ENCODE measurements at places on chromosomes 5 and 9. TPM values are rescaled to one million over a fixed set of nuclear protein-coding genes. Genes with fewer than 3 reads are reported as not detected.
A peak's percentile ranks its signal among the peaks of the same experiment; 100 is the strongest.

F2RL1 gene
- total RNA-seq = 0.16 TPM

RIMOC1 gene
- 19.3 TPM for total RNA-seq

LRRC19 gene
- not detected for total RNA-seq

ADAMTS19 gene
- total RNA-seq = 2.8 TPM

RNF183 gene
- not detected for total RNA-seq

ADGRD2 gene
- not detected for total RNA-seq

GARIN3 gene
- total RNA-seq = not detected

IFNA2 gene
- not detected for total RNA-seq

LCN9 gene
- total RNA-seq = not detected

PPP2CA gene
- 102 TPM for total RNA-seq

SLC36A3 gene
- total RNA-seq = not detected

ZCCHC9 gene
- 20.2 TPM for total RNA-seq

FAM200C gene
- total RNA-seq = 9.6 TPM

MTX3 gene
- 16.4 TPM for total RNA-seq

RGS7BP gene
- total RNA-seq = 0.49 TPM

DMXL1 gene
- 50.8 TPM for total RNA-seq

IFNA13 gene
- not detected for total RNA-seq

DMRT2 gene
- total RNA-seq = 0.33 TPM

FAM151B gene
- 3.2 TPM for total RNA-seq

DNA sequence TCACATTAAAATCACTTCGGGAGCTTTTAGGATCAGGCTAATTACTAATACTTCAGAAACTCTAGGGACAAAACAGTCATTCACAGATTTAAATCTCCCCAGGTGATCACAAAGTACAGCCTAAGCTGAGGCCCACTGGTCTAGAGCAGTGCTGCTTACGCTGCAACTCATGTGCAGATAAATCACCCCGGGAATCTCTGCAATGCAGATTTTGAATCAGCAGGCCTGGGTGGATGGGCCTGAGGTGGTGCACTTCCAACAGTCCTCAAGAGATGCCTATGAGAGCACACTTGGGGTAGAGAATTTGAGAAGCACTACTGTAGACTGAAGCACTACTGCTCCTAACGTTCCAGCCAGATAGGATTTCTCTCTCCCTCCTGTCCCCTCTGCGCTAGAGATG lies 28.4 kb downstream of the CSF1R start:
- peak; percentile 10 for DNase-seq

DNA sequence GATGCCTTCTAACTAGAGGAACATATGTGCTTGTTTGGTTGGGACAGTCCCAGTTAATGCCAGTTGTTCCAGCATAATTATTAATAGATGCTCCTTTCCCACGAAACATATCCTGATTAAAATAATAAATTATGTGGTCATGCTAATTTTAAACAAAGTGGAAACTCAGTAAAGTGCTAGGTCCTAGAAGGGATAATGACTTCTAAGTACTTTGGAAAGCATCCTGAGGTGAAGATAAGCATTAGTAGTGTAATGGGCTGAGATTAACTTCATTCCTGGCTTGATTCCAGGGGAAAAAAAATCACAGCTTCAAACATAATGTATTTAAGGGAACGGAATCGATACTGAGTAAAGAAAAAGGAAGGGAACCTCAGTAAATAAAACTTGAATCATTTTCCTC lies 213.7 kb upstream of the SNX2 start:
- DNase-seq = no peak

GRCh38 chr9:35861161-35861897 lies 8.9 kb downstream of the OR13J1 start:
- peak; percentile 30 for DNase-seq

DNA sequence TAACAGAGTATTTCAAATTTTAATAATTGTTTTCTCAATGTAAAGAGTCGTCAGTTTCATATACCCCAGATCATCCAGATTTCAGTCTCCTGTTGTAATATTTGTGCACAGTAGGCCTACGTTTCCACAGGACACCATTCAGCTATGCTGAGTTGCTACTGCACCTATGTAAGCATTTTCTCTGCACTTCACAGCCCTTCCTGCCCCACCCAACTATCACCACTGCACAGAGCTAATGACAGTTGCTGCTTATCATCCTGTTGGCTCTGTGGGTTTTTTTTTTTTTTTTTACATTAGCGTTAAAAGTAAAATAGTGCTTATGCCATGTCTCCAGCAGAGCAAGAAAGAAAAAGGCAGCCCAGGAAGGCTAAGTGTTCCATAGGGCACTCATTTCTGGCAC lies 5.9 kb upstream of the PRKACG start:
- no peak for DNase-seq

- no peak for DNase-seq
These were observed 129.1 kb downstream of the FANCC start for GRCh38 chr9:95188459-95188858.

DNA sequence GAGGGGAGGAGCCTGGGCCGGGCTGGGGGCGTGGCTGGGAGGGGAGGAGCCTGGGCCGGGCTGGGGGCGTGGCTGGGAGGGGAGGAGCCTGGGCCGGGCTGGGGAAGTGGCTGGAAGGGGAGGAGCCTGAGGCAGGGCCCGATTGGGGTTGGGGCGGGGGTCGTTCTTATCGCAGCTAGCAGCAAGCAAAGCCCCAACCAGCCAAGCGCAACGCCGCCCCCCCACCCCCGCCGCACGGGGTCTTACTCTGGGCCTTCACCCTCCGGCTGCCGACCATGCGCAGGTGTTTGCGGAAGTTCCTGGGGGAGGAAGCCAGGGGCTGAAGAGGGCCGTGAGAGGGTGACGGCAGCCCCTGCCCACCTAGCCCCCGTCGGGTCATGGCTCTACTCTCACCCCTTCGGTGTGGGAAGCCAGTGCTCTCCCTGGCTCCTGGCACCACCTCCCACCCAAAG lies 5.0 kb downstream of the NSMF start:
- DNase-seq = peak; percentile 88

GRCh38 chr5:117333011-117333410 lies 758.4 kb upstream of the SEMA6A start:
- no peak for DNase-seq

GRCh38 chr5:131378721-131379541 lies 115.1 kb downstream of the CDC42SE2 start:
- no peak for DNase-seq

DNA sequence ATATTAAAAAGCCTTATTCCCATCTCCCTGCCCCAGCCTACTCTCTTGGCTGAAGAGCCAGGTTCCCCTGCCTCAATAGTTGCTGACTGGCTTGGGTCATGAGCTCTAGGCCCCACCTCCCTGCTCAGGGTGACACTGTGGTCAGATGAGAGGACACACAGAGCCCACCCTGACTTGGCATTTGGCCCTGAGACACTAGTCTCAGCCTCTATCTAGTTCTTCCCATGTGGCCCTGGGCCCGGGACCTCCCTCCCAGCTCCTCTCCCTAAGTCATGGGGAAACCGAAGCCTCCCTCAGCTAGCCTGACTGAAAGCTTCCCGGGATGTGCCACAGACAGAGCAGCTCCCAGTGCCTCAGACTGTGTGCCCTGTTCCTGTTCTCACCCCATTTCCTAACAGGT lies 5.8 kb upstream of the MYOZ3 start:
- DNase-seq = no peak

DNA sequence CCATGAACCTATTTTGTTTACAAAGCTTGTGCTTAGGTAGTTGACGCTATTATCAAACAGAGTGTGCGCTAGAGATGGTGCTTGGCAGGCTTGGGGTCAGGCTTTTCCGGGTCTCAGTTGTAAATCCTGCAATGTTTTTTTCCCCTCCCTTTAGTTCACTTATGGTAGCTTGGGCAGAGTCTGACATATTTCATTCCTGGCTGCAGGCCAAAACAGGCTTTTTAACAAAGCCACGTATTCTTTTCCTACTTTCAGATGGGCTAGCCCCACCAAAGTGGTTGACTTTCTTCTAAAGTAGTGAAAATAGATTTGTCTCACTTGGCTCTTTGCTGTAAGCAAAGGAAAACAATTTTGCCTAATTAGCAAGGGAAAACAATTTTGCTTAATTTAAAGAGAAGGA lies 58.0 kb upstream of the FBN2 start:
- DNase-seq = no peak

DNA sequence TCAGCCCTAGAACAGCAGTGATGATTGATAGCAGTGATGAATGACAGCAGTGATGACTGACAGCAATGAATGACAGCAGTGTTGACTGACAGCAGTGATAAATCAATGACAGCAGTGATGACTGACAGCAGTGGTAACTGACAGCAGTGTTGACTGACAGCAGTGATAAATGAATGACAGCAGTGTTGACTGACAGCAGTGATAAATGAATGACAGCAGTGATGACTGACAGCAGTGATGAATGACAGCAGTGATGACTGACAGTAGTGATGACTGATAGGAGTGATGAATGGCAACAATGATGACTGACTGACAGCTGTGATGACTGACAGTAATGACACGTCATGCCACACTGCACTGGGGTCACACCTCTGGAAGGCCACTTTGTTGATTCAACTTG lies 106.8 kb downstream of the ENTREP1 start:
- DNase-seq = no peak

GRCh38 chr9:110089681-110090370 lies 118.1 kb downstream of the C9orf152 start:
- DNase-seq = no peak

GRCh38 chr5:36377192-36377591 lies 75.5 kb upstream of the RANBP3L start:
- no peak for DNase-seq

DNA sequence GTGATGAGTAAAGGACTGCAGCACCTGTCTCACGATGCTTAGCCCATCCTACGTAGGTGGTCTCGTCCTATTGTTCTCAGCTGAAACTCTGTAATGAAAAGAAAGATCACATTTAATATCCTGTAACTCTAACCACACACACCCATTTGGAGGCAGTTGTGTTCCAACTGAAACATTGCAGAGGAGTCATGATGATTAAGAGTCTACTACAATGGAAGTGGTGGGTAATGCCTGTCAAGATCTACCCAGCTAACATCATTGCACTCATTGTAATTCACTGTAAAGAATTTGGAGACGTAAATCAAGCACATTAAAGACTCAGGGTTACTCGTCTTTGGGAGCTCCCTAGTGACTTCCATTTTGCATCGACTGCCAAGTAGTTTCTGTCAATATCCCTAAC lies 106.0 kb upstream of the PTPN3 start:
- no peak for DNase-seq

DNA sequence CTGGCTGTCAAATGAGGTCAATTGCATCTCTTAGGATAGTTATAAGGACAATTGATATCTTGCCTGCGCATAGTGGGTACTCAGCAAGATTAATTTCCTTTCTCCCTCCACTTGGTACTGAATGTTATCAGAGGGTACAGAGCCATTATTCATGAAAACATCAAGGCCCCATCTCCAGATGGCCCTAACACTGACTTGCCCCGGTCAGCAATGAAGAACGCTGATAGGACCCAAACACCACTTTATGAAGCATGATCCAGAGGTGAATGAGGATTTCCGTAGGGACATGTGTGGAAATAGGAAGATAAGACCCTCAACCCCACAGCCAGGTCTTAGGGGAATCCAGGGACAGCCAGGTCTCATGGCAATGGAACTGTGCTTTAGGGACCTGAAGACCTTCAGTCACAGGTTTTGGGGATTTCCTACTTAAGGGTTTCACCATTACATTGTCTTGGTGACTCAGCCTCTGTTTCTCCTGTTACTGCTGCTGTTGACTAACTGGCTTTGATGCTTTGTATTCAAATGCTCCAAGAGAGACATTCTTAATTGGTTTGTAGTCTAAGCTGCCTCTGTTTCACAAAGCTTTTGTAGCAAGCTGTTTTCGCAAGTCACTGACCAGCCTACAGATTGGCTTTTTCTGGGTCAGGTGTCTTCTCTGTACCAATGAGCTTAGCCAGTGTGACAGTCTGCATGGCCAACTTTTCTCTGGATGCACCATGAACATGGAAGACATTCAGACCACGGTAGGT lies 35.3 kb upstream of the IQGAP2 start:
- no peak for DNase-seq

DNA sequence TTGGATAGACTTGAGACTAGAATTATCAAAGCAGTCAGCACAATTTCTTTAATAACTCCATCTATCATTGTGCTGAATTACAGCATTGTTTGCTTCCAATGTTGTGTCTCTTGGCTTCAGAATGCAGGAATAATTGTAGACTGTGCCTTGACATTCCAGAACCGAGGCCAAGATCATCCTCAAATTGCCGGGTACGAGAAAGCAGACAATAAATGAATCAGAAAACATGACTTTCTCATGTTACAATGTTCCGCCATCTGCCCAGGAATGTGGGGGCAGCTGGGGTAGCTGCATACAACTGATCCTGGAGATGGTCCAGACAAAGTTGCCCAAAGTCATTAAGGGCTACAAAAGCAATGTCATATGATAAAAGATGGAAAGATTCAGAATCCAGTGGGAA lies 206.2 kb upstream of the SGCD start:
- DNase-seq = no peak

GRCh38 chr5:66143473-66144073 lies 527 bp upstream of the SREK1 start:
- no peak for DNase-seq

DNA sequence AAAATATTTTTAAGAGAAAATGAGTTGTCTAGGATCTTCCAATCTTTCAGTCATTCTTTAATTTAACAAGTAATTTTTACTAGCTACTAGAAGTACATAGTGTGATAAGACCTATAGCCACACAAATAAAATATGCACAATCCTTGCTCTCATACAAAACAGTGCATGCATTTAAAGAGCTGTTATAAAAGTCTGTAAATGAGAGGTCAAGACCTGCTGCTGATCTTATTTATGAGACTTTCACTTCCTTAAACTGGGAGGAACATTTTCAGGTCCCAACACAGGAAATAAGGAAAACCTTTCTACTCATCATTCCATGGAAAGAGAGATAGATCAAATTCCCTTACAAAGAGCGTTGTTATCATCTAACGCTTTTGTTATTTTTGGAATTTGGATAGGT lies 54.2 kb upstream of the PAM start:
- no peak for DNase-seq

- DNase-seq = no peak
These were observed 100.0 kb upstream of the CCDC152 start for GRCh38 chr5:42656651-42657015.
